Spleen (tissue), 13 donors: ENCODE measurements at places on chromosomes 11 and 22. TPM values are rescaled to one million over a fixed set of nuclear protein-coding genes. Genes with fewer than 3 reads are reported as not detected.

DNA sequence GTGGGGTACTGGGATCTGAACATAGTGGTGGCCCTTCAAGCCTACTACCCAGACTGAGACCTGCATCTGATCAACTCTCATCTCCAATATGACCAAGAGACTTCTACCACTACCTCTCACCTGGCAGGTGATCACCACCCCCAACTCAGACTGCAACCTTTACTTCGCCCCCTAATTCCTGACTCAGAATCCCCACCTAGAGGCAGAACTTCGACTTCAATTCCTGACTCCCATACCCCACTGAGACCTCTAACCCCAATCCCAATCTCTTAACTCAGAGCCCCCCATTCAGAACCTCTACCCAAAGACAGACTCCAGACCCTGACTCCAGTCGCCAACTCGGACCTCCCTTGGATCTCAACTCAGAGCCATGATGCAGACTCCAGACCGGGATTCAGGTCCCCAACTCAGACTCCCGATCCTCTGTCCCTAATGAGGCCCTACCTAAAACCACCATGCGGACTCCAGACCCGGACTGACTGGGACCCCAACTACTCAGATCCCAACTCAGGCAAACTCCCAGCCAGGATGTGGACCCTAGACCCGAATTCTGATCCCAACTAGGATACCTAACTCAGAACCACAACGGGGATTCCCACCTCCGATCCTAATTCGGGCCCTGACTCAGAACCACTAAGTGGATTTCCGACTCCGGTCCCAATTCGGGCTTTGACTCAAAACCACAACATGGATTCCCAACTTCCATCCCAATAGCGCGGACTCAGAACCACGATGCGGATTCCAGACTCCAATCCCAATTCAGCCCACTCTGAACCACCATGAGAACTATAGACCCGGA is 1.2 kb downstream of the KCNQ1OT1 start:
- peak; percentile 24 for DNase-seq

GRCh38 chr22:38477585-38477984 is 9.7 kb downstream of the KDELR3 start:
- peak; percentile 6 for DNase-seq

DNA sequence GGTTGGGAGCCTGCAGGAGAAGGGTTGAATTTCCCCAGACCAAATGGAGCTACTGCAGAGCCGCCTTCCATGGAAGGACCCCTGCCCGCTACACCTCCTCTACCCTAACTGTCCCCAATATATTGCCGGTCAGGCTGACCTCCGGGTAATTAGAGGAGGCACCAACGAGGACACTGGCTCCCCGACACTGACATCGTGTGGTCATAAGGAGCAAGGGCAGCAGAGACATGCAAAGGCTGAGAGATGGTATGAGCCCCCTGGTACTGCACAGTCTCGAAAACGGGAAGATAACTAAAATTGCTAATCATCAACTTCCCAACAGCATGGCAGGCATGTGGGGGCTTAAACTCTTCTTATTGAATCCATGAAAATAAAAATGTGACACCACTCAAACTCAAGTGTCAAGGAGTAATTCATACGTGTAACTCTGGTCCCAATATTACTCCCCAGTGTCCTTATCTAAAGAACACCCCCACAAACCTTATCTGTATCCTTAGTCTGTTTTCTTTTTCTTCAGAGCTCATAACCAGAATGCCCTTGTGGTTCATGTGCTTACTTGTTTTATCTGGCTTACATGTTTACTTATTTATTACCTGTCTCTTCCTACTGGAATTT is 4.4 kb downstream of the CAVIN3 start:
- peak; percentile 79 for DNase-seq

- DNase-seq = no peak
These were observed 1165.1 kb downstream of the BRD1 start for GRCh38 chr22:48662476-48663135.

DNA sequence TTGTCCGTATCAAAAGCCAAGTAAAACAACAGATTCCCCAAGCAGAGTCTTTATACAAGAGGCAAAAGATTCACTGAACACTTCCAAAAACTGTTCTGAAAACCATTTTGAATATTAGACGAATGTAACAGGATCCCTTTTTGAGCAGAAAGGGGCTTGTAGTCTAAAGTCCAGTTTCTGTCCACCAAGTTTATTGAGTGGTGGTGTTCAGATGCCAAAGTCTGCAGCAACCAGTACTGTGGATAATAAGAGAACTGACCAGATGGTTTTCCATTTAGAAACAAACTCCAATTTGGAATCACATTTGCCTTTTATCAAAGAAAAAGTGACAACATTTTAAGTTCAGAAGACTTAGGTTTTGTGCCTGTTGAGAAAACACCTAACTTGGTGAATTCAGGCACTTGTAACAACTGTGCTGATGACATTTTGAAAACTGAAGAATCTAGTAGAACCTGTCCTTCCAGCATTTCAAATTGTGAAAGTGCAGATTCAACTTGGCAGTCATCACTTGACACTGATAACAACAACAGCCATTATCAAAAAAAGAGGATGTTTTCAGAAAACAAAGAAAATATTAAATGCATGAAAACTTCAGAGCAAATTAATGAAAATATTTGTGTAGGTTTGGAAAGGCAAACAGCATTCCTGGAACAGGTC is 217.1 kb downstream of the CSNK2A3 start:
- DNase-seq = no peak

DNA sequence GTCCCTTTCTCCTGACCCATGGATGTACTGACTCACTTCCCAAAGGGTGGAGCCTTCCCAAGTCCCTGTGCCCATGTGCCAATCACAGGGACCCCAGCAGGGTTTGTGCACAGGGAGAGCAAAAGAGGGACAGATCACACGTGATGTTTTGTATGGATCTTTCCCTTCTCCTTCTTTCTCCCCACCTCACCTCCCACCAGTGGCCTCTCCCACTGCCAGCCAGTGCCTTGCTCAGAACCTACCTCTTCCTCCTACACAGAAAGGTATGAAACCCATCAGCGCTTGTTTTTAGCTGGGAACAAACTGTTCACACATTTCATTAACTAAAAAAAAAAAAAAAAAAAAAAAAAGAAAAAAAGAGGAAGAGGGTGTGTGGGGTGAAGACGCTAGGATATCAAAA is 112.9 kb downstream of the DSCAML1 start:
- DNase-seq = no peak

GRCh38 chr11:8019314-8020243 is 32.4 kb downstream of the EIF3F start:
- DNase-seq = no peak

- DNase-seq = no peak
These were observed 443.5 kb downstream of the SOX6 start for GRCh38 chr11:15912825-15913224.

- no peak for DNase-seq
These were observed 775.2 kb downstream of the CNTN5 start for GRCh38 chr11:99795999-99796398.

GRCh38 chr11:122509899-122510298 is 145.6 kb upstream of the UBASH3B start:
- no peak for DNase-seq

DNA sequence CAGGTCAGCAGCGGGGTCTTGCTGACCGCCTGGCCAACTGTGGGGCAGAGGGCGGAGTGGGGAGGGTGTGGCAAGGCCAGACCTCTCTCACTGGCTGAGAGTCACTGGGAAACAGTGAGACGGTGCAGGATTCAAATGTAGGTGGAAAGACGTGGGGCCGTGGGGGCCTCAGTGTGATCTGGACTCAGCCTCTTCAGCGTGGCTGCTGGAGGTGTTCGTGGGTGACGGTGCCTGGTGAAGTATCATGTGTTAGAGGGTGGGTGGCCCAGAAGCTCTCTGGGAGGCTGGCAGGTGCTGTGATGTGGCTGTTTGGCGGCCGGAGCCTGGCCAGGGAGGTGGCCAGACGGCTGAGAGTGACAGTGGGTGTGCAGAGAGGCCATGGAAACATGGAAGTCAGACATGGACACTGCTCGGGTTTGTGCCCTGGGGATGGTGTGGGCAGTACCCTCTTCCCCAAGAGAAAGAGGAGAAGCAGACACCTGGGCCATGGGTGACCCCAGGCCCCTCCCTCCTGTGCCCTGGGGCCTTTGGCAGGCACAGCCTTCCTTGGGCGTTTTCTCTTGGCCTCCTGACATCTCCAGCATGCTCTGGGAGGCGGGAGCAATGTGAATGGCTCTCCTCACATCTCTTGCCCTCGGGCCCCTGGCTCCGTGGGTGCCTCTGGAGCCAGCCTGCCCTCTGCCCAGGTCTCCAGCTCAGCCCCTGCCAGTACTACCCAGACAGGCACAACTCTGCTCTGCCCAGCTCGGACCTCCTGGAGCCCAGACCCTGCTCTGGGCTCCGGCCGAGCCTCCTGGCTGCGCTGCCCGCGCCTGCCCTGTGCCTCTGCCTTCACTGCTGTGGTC is 10.1 kb upstream of the ACR start:
- DNase-seq = peak; percentile 72

- DNase-seq = no peak
These were observed 866 bp downstream of the GP1BB start for GRCh38 chr22:19723983-19724827.

- DNase-seq = no peak
These were observed 356.9 kb upstream of the CCDC90B start for GRCh38 chr11:83643115-83643514.

DNA sequence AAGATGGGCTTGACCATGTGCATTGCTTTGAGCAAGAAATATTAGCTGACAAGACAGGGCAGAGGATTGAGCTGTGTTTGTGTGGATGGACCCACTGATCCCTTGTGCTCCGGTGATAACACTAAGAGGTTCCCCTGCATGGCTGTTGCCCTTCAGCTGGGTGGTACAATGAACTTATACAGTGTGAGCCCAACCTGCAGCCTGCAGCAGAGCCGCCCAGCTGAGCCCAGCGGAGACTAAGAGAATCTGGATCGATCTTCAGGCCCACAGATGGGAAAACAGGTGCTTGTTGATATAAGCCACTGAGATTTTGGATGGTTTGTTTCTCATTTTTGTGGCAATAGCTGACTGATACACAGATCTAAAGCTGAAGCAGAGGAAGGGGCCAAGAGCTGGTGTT is 177.4 kb upstream of the SYT13 start:
- no peak for DNase-seq

- DNase-seq = no peak
These were observed 2.0 kb downstream of the CD248 start for GRCh38 chr11:66314561-66315497.

DNA sequence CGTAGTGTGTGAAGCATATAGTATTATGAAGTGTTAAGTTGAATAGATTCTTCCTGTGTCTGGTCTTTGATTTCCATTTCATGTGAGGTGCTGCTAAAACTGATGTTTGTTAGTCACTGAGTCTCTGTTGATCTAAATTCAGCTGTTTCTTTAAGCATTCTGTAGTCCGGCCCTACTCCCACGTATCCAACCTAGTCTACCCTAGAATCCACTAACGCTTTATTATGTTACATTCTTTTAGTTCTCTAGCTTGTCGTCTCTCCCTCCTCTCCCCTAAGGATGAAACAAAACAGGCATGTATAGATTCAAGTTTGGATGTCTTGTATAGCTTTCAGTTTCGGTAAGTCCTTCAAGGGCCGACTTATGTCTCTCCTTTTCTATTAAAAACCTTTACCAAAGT is 4.1 kb downstream of the WEE1 start:
- no peak for DNase-seq

- DNase-seq = no peak
These were observed 8.4 kb downstream of the TSPAN4 start for GRCh38 chr11:850775-851763.

- no peak for DNase-seq
These were observed 136.2 kb upstream of the NTM start for GRCh38 chr11:131234221-131234620.

GRCh38 chr11:58574881-58575280 is 775 bp downstream of the LPXN start:
- DNase-seq = no peak

GRCh38 chr11:2593393-2593950 is 106.3 kb downstream of the KCNQ1OT1 start:
- DNase-seq = no peak

DNA sequence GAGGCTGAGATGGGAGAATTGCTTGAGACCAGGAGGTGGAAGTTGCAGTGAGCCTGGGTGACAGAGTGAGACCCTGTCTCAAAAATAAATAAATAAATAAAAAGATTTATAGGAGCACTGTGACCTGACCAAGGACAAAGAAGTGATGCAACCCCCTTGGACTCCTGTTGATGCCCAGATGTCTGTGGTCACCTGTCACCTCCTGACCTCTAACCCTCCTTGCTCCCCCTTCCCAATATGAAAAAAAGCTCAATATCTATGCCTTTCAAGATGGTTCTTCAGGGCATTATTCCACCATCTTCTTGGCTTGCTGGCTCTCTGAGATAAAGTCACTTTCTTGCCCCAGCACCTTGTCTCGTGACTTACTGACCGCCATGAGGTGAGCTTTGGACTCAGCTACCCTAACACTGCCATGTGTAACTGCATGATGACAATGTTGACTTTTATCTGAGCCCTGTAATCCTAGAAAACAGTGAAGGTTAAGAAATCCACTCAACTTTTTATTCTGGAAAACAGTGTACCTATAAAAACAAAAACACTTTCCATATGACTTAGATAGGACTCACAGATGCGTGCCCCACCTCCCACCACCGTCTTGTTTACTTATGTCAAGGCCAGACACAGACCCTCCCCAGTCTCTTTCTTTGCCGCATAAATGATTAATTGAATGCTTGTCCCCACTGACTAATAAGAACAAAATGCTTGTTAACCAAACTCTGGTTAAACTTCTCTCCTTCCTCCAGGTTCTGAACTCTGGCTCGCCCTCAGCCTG is 360.5 kb downstream of the BUD13 start:
- DNase-seq = no peak

- DNase-seq = no peak
These were observed 191 bp upstream of the DEAF1 start for GRCh38 chr11:695288-695537.

- no peak for DNase-seq
These were observed 7.7 kb downstream of the RNF141 start for GRCh38 chr11:10533323-10533722.

- DNase-seq = no peak
These were observed 596.4 kb upstream of the B3GAT1 start for GRCh38 chr11:135008412-135008811.

DNA sequence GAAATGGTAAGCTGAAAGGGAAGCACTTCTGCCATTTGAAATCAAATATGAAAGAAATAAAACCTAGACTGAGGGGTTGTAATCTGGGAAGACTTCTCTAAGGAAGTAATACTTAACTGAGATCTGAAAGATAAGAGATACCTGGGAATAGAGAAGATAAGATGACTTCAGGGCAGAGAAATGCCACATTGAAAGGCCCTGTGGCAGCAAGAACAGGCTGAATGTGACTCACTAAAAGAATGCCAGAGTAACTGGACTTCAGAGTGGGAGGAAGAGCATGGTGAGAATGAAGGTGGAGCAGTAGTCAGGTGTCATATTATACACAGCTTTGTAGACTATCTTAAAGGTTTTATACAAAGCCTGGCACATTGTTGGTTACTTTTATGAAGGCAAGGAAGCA is 17.6 kb downstream of the CALCA start:
- no peak for DNase-seq

- no peak for DNase-seq
These were observed 75.7 kb downstream of the DEPDC5 start for GRCh38 chr22:31829505-31829904.

Gene GTF2H1
- total RNA-seq = 51.7 TPM

Gene SEPTIN3
- total RNA-seq = 1.0 TPM

Gene RRM1
- 37.6 TPM for total RNA-seq

Gene UBQLNL
- total RNA-seq = 0.87 TPM

Gene TNNI2
- total RNA-seq = 5.2 TPM

Gene ART5
- total RNA-seq = not detected

Gene RDX
- total RNA-seq = 70.2 TPM

Gene OR2D2
- not detected for total RNA-seq

Gene OR52E8
- not detected for total RNA-seq

Gene OR10G7
- not detected for total RNA-seq

Gene SAC3D1
- 6.9 TPM for total RNA-seq

Gene TRMT112
- 158 TPM for total RNA-seq

Gene ABCC8
- total RNA-seq = 0.52 TPM
